A172 (cell line): ENCODE measurements at places on chromosomes 6 and 20. TPM values are rescaled to one million over a fixed set of nuclear protein-coding genes. Genes with fewer than 3 reads are reported as not detected.
A peak's percentile ranks its signal among the peaks of the same experiment; 100 is the strongest.

Gene SNRPB2
- 120 and 134 TPM in 2 replicates for total RNA-seq

Gene IL20RA
- total RNA-seq: not detected in 2 replicates

- DNase-seq: peak; percentile 4
These were observed 303.3 kb upstream of the MMS22L start for GRCh38 chr6:97586344-97586743.

GRCh38 chr20:32823737-32824588 is 4.2 kb downstream of the MAPRE1 start:
- no peak for DNase-seq

- peak; percentile 38 for DNase-seq
These were observed 179.8 kb downstream of the TASP1 start for GRCh38 chr20:13458860-13459451.

DNA sequence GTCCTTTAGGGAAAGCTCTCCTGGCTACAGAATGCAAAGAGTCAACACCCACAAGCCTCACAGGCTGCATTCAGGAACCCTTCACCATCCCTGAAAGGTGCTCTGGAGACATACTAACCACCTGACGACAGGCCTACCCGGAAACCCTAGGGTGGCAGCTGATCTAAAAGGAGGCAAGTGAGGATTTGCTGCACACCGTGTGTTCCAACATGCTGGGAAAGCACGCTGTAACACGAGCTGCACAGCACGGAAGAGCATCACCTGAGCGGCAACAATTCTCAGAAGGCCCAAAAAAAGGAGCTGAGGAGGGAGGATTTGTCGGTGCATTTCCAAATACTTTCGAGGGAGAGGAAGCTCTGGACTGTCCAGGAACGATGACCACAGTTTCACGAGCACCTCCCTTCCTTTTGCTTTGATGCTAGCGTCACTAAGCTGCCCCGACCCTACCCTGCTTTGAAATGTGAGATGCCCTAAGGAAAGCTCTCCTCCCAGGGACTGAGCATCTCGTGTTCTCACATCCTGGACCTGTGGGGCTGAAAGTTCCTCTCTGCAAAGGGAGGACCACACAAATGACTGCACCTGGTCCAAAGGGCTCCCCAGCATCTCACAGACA is 87.0 kb downstream of the PPP1R3G start:
- DNase-seq: no peak

GRCh38 chr6:91941838-91942237 is 1355.0 kb upstream of the MAP3K7 start:
- DNase-seq: no peak

Gene C6orf58
- 0.21 and 0.24 TPM in 2 replicates for total RNA-seq

DNA sequence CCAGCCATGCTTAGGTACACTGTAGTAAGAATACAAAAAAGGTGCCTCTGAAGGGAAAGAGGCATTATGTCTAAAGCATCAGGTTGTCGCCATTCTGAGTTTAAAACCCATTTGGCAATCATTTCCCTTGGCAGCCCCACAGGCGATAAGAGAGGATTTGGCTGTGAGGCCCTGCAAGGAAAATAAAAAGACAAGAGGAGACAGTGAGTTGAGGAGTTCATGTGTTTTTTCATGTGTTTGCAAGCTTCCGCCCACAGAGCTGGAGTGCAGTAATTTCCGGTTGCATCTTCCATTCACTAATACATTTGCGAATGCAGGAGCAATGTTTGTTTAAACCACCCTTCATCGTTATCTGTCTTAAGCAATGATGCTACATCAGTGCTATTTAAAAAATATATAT is 138.5 kb upstream of the SOX4 start:
- no peak for DNase-seq

- DNase-seq: peak; percentile 97
These were observed at the start of gene ZBTB22 for GRCh38 chr6:33317669-33318425. Gene ZBTB22, minus strand, starts transcription at chr6:33317744. Its CDS starts 828 bp downstream, at chr6:33316916.

- no peak for DNase-seq
These were observed 11.1 kb upstream of the CDK5RAP1 start for GRCh38 chr20:33412484-33412838.

Gene TFAP2A
- total RNA-seq: 5.2 TPM in 2 replicates

- DNase-seq: no peak
These were observed 59.8 kb upstream of the HSF2 start for GRCh38 chr6:122339661-122340060.

DNA sequence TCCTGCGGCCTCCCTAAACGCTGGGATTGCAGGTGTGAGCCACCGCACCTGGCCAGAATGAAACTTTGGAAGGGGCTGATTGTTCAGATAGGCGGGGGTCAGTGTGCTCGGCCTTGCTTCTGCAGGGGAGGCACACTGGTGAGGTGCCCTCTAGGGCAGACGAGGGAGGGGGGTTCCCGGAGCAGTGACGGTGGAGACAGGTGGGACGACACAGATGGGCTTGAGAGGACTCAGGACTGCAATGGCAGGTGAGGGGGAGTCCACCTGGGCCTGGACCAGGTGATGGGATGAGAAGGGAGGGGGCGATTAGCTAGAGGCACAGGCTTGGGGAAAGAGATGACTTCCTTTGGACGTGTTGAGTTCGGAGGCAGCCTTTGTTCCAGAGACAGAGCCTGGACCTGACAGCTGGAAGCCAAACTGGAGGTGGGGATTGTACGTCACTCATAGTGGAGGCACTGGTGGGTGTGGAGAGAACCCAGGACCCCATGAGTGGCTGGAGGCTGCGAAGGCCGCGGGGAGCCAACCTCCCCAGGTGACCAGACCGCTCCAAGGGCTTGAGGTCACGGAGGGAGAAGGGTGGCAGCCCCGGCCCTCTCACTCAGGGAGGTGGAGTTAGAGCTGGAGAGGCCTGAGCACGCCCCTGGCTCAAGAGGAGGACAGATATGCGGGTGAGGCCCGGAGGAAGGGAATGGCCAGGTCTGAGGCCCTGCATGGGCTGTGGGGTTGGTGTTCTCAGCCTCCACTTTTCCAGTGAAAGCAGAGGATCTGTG is 10.5 kb upstream of the MAP1LC3A start:
- no peak for DNase-seq

- DNase-seq: no peak
These were observed 328.2 kb downstream of the PHF3 start for GRCh38 chr6:63963769-63964315.

DNA sequence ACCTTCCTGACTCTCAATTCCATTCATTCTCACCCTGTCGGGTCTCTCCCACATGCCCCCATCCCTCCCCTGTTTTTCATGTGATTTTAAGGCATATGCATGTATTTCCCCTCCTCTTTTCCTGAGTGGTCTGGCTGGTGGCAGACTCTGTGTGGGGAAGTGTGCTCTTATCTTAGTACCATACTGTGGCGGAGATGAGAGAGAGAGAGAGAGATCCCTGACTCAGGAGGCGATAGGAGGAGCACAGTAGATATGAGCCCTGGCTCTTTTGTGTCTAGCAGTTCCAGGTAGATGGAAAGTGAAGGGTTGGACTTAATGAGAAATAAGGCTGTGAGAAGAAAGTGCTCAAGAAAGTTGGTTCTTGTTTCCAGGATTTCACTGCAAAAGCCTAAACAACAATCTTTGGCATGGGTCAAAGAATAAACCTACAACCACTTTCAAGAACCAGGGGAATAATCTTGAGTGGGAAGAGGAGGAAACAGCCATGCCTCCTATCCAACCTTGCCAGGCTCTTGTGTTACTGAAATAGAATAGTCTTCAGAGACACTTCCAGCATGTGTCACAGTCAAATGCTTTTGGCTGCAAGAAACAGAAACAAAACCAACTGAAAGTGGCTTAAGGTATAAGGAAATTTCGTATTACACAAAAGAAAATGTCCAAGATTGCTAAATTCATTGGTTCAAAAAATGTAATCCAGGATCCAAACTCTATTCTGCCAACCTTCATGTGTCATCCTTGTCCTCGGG is 123.8 kb upstream of the MYLIP start:
- DNase-seq: no peak

GRCh38 chr6:147787417-147787816 is 278.9 kb downstream of the SAMD5 start:
- DNase-seq: no peak

DNA sequence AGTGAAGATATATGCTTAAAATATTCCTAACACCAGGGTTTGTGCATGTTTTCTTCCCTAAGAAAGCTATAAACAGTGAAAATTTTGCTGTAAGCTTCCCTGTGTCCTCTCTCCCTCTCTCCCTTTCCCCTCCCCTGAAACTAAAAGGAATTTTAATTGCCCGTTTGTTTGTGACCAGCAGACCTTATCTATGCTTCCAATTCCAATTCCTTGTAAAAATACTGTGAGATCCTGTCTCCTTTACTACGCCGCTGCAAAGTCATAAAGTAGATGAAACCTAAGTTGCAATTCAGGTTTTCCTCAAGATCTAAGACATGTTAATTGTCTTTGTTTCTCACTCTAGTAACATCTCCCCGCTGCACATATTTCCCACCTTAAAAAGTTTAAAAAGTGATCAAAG is 82.3 kb downstream of the DNAH8 start:
- DNase-seq: no peak

- DNase-seq: no peak
These were observed 2.8 kb downstream of the SNAI1 start for GRCh38 chr20:49985617-49986016.

DNA sequence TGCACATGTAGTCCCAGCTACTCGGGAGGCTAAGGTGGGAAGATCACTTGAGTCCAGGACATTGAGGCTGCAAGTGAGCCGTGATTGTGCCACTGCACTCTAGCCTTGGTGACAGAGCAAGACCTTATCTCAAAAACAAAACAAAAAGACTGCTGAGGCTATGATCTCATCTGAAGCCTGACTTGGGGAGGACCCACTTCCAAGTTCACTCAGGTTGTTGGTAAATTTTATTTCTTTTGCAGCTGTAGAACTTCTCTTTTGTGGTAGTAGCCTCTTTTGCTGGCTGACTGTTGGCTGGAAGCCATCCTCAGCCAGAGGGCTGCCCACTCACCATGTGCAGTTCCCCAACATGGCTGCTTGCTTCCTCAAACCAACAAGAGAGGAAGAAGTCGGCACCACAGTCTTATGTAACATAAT is 36.8 kb upstream of the ME1 start:
- DNase-seq: no peak

DNA sequence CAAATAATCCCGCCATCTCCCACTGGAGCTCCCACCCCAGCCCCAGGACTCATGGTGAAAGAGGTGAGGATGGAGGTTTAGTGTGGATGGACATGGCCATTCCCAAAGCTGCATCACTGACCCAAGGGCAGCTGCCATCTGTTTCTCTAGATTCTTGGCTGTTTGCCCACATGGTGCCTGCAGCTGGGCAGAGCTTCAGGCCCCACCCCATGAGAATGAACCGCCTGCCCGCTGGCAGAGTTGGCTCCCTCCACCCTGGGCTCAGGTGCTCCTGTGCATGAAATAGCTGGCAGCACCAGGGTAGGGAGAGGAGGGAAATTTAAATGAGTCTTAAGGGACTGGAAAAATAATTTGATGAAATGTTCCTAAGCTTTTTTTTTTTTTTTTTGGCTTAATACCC is 17.4 kb downstream of the SCML4 start:
- DNase-seq: no peak

DNA sequence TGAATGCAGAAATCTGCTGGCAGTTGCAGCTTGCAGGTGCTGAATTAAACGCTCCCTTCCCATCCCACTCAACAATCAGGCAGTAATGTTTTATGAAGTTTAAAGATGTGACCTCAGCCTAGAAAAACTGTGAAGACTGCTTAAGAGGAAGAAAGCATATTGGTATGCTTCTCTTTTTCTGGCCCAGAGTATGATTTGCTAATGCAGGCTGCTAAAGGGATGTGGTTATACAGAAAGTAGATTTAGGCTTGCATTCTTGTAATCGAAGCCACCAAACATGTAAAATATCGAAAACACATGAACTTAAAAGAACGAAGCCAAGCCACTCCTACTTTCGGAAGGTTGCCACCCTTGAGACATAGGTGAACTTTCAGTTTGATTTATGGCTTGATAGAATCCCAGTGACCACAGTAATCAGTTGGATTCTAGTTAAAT is 40.7 kb downstream of the MAP3K5 start:
- no peak for DNase-seq

GRCh38 chr6:157613011-157613522 is 210.0 kb upstream of the SNX9 start:
- peak; percentile 62 for DNase-seq

GRCh38 chr6:20719980-20720379 is 185.7 kb downstream of the CDKAL1 start:
- DNase-seq: no peak

Gene BANF2
- total RNA-seq: not detected in 2 replicates

DNA sequence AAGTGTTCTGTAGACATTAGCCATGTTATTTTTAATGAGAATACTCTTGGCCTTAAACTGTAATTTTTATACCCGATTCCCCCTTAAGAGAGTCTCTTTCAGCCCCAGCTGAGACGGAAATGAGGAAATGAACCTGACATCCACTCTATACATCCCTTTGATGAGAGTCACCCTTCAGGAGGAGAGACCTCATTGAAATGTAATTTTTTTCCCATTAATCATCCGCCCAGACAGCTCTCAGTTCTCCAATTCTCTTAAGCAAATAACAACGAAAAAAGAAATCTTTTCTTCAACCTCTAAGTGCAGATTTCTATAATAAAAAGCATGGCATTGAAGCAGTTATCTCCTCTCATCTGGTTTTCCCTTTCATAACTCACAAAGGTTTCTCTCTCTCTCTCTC is 243.8 kb upstream of the PMEPA1 start:
- peak; percentile 27 for DNase-seq

Gene GPR6
- total RNA-seq: not detected in 2 replicates

Gene KHDC1
- 6.4 and 8.5 TPM in 2 replicates for total RNA-seq

DNA sequence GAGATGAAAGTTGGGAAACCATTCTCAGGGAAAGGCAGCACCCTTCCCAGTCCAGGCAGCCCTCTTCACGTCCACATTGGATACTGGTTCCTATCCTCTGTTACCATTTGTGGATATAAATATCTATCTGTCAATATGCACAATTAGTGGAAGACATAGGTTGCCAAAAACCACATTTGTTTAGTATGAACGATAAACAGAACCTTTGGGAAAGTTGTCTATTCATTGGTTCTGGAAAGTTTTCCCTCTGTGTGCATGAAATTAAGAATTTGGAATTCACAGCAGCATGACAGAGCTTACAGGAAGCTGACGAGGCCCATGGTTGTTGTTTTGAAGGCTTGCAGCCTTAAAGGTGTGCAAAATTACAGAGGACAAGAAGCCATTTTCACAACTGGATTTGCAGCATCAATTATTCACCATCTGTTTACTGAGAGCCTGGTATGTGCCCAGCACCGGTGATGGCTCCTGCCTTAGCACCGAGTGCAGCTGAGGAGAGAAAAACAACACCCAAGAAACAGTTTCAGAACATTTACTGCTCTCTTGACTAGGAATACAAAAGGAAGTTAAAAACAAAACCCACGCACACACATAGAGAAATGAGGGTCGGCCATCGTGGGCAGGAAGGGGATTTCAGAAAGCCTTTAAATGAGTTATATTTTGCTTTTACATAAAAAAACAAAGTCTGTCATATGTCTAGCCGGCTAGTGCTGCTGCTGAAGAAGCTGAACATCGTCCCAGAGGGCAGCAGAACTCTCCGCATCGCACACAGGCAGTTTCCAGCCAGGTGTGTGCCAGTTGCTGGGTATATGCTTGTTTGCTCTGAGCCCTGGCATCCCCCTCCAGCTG is 319.6 kb downstream of the FARS2 start:
- no peak for DNase-seq

Gene SLC25A27
- 0.02 and 2.9 TPM in 2 replicates for total RNA-seq

DNA sequence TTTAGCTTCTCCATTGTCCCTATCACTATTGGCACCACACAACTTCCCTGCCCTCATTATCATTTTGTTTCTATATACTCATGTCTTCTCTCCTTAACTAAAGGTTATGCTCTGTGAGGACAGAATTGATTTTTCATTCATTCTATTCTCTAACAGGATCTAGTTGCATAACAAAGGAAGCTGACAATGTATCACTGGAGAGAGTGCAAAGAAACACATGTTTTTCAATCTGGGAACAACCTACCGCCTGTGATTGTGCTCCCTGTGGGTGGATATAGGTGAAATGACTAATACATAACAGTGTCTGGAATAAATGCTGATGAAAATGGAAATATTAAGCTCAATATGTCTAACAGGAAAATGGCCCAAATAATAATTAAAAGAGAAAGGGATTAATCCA is 56.6 kb downstream of the COL12A1 start:
- no peak for DNase-seq
